Dermis microvascular lymphatic vessel endothelial cell (primary cell): ENCODE measurements at places on chromosomes 6 and 20. TPM values are rescaled to one million over a fixed set of nuclear protein-coding genes. Genes with fewer than 3 reads are reported as not detected.

Gene OXT
- not detected in 2 replicates for total RNA-seq

Gene ARMC2
- total RNA-seq, result 0.51 and 0.64 TPM in 2 replicates

Gene GMDS
- 6.2 and 9.2 TPM in 2 replicates for total RNA-seq

Gene HDGFL1
- total RNA-seq, result not detected in 2 replicates

Gene RBPJL
- total RNA-seq, result not detected in 2 replicates

Gene PRKN
- total RNA-seq, result 0.39 and 1.3 TPM in 2 replicates
